NCI-H1436 (cell line): ENCODE measurements at places on chromosomes 1 and 21.

GRCh38 chr1:167022384-167022783 lies 33.3 kb downstream of the MAEL start:
- DNase-seq = no peak

DNA sequence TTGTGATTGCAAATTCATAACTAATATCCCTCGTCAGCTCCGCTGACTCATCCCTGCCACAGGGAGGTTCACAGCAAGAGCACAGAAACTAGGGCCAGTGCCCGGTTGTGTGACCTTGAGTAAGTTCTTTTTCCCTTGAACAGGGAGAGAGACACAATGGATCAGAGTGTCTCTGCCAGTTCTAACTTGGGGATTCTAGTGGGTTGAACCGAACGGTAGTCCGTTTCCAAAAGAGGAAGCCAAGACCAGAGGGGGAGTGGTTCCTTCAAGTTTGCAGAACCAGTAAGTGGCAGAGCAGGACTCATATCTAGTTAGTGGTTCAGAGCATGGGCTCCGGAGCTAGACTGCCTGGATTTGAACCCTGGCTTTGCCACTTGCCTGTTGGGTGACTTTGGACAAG lies 4.9 kb upstream of the SHISA4 start:
- no peak for DNase-seq

DNA sequence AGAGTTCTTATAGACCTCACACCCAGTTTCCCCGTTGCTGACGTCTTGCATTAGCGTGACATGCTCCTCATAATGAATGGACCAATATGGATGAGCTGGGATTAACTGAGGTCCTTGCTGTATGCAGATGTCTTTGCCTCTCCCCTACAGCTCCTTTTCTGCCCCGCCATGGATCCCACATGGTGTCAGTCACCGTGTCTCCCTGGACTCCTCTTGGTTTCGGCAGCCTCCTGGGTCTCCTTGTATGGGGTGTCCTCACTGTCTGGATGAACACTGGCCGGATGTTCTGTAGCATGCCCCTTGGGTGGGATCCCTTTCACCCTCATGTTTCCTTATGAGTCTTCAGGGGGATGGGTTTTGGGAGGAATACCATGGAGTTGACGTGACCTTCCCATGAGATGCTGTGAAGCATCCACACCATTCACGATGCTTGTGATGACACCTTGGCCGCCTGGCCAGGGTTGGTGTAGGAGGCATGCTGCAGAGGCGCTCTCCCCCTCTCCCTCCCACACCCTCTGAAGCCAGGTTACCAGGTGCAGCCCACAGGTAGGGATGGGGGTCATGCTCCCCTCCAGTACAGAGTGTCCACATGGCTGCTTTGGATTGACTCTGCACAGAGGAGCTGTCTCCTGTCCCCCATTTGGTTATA lies 4.4 kb downstream of the GJC2 start:
- no peak for DNase-seq

- no peak for DNase-seq
These were observed 132.9 kb upstream of the EDN2 start for GRCh38 chr1:41617336-41617735.

DNA sequence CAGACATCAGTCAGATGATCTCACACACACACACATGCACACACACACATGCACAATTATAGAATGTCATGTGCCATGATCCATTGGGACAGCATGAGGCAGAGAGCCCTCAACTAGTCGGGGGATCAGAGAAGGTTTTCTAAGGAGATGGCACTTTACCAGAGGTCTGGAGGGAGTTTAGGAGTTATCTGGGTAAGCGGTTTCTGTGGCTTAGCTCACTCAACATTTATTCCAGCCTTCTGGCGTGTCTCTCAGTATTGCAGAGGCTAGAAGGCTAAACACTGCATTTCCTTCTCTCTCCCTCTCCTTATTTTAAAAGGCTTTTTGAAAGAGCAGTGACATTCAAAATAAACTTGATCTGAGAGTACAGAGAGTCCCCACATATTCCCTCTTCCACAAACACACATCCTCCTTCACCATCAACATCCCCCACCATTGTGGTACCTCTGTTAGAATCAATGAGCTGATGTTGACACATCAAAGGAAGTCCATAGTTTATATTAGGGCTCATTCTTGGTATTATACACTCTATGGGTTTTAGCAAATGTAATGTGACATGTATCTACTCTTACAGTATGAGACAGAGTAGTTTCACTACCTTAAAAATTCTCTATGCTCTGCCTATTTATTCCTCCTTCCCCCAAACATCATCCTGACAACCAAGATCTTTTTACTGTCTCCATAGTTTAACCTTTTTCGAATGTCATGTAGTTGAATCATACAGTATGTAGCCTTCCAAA lies 9.0 kb upstream of the PLA2G2A start:
- DNase-seq = no peak

- DNase-seq = no peak
These were observed 6.4 kb downstream of the C1orf116 start for GRCh38 chr1:207026104-207026534.

DNA sequence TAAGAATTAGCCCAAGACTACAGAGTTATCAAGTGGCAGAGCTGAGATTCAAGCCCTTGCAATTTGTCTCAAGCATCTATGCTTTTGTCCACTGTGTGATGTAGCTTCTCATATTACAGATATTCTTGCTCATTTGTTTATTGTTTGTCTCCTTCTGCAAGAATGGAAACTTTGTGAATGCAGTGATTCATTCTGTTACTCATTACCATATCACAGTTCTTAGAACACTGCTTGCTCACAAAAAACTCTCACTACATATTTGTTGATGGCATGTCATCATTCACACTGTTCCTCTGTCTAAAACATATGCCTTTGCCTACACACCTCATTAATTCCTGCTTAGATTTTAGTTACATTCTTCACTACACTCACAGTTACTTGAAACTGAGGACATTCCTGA lies 1198.9 kb downstream of the PLA2G4A start:
- DNase-seq = peak; percentile 10

GRCh38 chr1:15231714-15232201 lies 15.3 kb upstream of the FHAD1 start:
- no peak for DNase-seq

DNA sequence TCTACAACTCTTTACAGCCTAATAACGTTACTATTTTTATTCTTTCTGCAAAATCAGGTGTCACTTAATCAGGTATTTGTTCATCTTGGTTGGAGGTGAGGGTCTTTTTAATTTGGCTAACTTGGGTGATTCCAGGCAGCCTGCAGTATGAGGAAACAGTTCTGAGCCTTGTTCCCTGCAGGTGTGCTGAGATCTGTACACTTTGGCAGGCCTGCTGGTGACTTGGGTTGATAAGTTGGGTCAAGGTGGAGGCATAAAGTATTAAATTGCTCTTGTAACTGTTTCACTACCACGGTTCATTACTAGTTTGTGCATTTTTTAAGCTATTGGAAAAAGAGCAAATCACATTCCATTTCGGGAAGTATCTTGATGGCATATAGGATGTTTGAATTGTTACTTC lies 10.0 kb downstream of the MAP3K21 start:
- no peak for DNase-seq

- DNase-seq = no peak
These were observed 27.7 kb downstream of the UBE2U start for GRCh38 chr1:64231153-64231552.

GRCh38 chr21:36166705-36167104 lies 10.1 kb downstream of the DOP1B start:
- DNase-seq = no peak

GRCh38 chr1:78060857-78061563 lies 15.2 kb downstream of the GIPC2 start:
- DNase-seq = no peak

- DNase-seq = no peak
These were observed 32.9 kb upstream of the IL12RB2 start for GRCh38 chr1:67274623-67275325.

DNA sequence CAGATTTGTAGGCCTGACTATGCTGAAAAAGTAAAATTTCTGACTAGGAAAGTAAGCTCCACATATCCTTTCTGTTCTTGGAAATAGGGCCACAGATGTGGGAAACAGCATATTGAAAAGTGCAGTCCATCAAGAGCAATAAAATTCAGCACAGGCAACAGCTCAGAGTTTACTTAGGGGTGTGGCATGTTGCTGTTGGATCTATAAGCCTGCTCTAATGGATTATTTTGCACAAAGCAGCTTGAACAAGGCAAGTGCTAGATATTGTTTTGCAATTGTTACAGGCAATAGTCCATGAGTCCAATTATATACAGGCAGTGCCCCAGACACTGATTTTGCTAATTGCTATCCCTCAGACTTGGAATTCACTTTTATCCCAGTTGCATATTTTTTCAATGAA lies 289.8 kb upstream of the SNX7 start:
- DNase-seq = no peak

GRCh38 chr1:232987046-232987773 lies 36.8 kb downstream of the NTPCR start:
- no peak for DNase-seq

DNA sequence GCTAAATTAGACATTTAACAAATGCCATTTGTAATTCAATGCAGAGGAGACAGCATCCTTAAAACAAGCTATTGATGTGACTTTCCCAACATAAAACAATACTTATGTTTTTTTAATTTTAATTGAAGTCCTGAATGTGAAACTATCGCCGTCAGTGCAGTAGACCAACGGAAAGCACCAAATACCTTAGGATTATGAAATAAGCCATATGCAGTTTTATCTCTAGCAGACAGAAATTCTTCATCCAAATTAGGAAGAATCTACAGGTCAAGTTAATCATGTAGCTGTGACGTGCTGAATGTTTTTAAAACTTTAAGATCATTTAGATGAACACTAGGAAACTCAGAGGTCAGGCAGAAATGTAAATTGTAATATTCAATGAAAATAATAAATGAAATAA lies 714 bp upstream of the ST6GALNAC5 start:
- DNase-seq = no peak

- DNase-seq = no peak
These were observed 1.2 kb downstream of the KDM4A start for GRCh38 chr1:43651188-43651587.

DNA sequence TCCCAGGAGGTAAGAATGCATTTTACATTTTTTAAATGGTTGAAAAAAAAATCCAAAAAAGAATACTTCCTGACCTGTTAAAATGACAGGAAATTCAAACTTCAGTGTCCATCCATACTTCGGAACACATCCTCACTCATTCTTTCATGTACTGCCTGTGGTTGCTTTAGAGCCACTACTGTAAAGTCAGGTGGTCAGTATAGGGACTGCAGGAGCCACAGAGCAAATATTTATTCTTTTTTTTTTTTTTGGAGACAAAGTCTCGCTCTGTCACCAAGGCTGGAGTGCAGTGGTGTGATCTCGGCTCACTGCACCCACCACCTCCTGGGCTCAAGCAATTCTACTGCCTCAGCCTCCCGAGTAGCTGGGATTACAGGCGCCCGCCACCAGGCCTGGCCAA lies 124.7 kb downstream of the CLIC6 start:
- no peak for DNase-seq

GRCh38 chr1:83043244-83043643 lies 955.7 kb downstream of the TTLL7 start:
- no peak for DNase-seq

DNA sequence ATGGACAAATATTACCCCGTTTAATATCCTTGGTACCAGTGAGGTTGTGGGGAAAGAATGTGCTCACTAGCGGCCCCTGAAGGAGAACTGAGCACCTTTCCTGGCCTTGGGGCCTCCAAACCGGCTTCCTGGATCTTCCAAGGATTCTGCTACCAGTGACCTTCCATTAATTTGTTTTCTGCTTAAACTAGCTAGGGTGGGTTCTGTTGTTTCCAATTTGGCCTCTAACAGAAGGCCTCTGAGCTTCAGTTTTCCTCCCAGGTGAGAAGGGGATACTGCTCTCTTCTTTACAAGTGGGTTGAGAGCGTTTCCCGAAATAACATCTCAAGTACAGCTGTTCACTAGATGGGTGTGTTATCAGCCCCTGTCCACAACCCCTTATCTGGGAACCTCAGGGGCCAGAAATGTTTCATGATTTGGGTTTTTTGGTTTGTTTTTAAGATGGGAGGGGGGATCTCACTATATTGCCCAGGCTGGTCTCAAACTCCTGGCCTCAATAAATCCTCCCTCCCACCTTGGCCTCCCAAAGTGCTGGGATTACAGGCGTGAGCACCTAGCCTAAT lies 16.9 kb upstream of the IFNGR2 start:
- DNase-seq = no peak

- DNase-seq = no peak
These were observed 4.8 kb downstream of the NTNG1 start for GRCh38 chr1:107145637-107146036.

DNA sequence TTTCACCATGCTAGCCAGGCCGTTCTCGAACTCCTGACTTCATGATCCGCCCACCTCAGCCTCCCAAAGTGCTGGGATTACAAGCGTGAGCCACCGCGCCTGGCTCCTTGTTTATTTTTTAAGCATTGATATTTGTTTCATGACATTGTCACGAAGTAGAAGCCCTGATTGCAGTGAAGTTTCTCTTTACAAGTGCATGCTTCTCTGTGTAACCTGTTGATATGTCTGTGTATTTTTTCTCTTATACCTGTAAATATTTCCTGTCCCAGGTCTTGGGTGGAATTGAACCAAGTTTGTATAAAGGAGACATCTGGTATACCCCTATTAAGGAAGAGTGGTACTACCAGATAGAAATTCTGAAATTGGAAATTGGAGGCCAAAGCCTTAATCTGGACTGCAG lies 73.5 kb upstream of the FAM3B start:
- DNase-seq = no peak

- DNase-seq = no peak
These were observed 14.4 kb upstream of the PSMG1 start for GRCh38 chr21:39197448-39198233.

GRCh38 chr1:241825581-241825980 lies 22.4 kb upstream of the EXO1 start:
- no peak for DNase-seq

GRCh38 chr21:36323032-36323431 lies 3.0 kb downstream of the MORC3 start:
- DNase-seq = no peak

- no peak for DNase-seq
These were observed 15.0 kb downstream of the OXCT2 start for GRCh38 chr1:39755965-39756659.
